ENCODE measurements at places on chromosomes 3 and 15.

- no peak for DNase-seq
Measured at GRCh38 chr3:147630921-147631415, 221.8 kb downstream of the ZIC1 start.

GRCh38 chr3:190485830-190486532 is 27.9 kb upstream of the IL1RAP start:
- DNase-seq, result no peak

DNA sequence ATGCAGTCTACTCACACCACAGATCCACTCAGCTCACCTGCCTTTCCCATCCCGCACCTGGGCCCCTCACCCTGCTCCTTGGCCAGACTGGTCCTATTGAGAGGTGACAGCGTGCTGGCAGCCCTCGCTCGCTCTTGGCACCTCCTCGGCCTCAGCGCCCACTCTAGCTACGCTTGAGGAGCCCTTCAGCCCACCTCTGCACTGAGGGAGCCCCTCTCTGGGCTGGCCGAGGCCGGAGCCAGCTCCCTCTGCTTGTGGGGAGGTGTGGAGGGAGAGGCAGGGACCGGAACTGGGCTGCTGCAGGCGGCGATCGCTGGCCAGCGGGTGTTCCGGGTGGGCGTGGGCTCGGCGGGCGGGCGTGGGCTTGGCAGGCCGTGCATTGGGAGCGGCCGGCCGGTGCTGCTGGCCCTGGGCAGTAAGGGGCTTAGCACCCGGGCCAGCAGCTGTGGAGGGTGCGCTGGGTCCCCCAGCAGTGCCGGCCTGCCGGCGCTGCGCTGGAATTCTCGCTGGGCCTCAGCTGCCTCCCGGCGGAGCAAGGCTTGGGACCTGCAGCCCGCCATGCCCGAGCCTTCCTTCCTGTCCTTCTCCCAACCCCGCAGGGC is 45.5 kb upstream of the USP3 start:
- no peak for DNase-seq

DNA sequence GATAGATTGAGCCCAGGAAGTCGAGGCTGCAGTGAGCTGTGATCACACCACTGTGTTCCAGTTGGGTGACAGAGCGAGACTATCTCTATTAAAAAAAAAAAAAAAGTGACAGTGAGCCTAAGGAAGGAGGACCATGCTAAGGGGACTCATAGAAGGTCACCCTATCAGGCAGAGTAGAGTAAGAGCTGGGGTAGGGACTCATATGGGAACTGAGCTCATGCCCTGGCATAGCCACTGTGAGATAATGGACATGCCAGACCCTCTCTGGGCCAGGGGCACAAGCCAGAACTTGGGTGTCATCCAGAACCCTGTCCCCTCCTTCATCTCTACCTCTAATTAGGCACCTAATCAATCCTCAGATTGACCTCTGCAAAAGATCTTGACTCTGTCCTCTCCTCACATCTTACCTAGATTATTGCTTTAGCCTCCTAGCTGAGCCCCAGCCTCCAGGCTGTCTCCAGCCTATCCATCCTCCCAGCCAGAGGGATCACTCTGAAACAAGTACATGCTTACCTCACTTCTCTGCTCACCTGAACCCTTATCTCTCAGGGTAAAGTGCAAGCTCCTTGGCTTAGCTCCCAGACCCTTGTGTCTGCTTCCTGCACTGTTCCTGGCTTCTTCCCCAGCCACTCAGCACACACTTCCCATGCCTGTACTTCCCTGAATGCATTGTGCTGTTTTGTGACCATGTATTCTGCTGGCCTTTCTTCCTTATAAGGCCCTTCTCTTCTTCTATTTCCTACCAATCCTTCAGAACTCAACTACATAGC is 76.4 kb downstream of the DAPK2 start:
- DNase-seq, result peak; percentile 49

DNA sequence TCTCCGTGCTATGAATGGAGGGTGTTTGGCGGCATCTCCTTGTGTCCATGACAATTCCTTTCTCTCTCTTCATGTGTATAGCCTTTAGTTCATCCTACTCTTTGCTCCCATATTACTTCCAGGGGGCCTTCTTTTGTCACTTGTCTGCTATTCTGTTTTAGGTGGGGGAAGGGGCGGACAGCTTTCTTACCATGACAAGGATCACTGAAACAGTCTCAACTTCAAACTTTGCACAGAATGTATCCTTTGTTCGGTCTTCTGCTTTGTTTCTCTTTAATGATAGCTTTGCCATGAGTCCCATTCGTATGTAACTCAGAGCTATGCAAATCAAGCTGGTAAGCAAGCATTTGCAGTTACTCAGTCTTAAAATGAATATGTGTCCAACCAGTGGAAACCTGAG is 294.2 kb downstream of the TIGIT start:
- no peak for DNase-seq

- no peak for DNase-seq
Measured at GRCh38 chr3:193594946-193595689, 2.1 kb downstream of the OPA1 start.

DNA sequence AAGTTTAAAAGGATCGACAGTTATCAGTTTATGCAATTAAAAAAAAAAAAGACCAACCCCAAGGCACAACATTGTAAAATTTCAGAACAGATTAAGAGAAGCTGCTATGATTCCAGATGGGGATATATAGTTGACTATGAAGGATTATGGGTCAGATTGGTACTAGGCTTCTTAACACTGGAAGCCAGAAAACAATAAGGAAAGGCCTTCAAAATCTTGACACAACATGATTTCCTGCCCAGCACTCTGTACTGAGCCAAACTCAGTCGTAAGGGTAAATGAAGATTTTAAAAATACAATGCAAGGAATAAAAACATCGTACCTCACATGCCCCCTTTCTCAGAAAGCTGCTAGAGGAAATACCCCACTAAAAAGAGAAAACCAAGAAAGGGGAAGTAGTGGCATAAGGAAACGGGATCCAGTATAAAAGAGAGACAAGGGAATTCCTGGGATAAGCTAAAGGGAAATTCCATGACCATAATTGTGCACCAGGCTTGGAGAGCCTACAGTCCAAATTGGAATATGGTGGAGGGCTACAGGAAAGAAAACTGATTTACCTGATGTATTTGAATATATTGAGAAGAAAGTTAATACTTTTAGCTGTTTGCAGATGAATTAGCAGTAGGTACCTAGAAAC is 27.9 kb downstream of the PIAS1 start:
- no peak for DNase-seq

GRCh38 chr3:139460529-139460928 is 15.8 kb downstream of the RBP2 start:
- DNase-seq, result no peak

DNA sequence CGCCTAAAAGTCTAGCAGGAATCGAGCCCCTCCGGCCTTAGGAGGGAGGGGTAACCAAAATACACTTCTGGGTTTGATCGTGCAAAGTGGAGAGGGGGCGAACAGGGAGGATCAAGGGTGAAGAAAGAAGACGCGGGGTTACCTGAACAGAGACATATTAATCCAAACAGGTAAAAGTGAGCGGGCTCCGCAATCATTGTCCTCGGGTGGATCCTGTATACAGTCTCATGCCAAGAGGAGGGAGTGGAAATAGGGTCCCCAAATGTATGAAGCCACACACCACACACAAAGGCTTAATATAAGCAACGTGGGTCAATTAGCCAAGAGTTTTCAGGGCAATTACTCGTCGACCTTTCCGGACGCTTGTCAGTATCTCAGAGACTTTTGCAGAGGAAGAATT is 749.5 kb downstream of the ROBO1 start:
- no peak for DNase-seq

GRCh38 chr3:108125153-108125543 is 34.3 kb upstream of the CD47 start:
- no peak for DNase-seq

GRCh38 chr3:115423170-115423569 is 200.1 kb upstream of the GAP43 start:
- DNase-seq, result no peak

DNA sequence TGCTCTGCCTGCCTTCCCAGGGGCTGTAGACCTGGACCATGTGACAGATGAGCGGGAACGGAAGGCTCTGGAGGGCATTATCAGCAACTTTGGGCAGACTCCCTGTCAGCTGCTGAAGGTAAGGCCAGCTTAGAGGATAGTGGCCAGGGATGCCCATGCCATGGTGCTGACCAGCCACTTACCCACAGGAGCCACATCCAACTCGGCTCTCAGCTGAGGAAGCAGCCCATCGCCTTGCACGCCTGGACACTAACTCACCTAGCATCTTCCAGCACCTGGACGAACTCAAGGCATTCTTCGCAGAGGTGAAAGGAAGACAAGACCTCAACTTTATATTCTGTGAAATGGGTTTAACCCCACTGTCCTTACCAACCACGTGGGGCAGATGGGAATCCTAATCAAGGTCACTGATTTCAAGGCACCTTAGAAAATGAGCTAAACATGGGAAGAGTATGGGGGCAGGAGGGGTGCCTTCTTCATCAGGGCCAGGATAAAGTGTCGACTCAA is 26.7 kb downstream of the NBEAL2 start:
- DNase-seq, result no peak

GRCh38 chr3:160931474-160931873 is 173.7 kb downstream of the B3GALNT1 start:
- DNase-seq, result no peak

GRCh38 chr3:97291901-97292300 is 472.7 kb upstream of the ARL6 start:
- DNase-seq, result no peak

GRCh38 chr3:58924578-58924977 is 125.2 kb downstream of the CFAP20DC start:
- no peak for DNase-seq

DNA sequence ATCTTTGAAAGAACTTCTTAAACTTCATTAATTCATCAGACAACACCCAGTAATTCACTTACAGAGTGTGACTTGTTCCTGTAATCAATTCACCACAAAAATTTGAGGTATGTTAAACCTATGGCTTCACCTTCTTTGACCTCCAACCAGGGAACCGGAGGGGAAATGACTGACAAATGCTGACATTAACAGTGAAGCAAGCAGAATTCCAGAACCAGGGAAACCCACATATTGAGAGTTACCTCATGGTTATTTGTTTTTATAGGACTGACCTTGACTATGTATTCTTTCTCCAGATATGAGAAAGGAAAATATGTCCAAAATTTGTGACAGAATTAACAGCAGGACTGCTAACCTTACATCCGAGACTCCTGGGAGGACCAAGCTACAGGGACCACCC is 2.7 kb downstream of the P3H2 start:
- no peak for DNase-seq

DNA sequence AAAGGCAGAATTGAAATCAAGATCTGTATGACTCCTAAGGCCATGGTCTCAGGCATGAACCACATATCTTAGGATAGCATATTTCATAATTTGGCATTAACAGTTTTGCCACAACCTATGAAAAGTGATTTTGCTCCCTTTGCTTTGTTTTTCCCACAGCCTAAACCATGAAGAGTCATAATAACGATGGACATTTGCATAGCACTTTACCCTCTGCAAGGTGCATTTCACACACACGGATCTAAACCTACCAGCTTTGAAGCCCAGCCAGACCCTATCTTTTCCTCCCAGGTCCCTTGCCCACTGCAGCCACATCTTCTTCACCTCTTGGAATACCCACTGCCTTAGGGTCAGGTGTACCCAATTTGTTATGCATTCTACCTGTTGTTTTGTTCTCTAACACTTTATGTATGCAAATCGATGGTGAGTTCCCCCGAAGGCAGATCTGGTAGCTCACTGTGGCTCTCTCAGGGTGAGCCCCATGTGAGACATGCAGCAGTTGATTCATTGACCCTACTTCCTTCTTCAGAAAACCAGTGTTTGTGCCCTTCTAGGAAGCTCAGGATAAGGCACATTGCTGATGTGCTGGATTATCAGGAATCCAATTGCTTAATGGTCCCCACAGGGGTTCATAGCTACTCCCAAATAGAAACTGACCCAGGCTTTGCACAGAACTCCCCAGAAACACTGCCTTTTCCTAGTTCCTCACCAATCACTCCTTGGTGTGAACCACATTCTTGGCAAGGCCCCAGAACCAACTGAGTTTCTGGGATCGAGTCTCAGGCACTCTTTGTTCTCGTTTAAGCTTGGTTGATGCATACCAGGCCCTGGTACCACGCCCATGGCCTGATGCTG is 8.7 kb downstream of the ARHGAP31 start:
- DNase-seq, result no peak

DNA sequence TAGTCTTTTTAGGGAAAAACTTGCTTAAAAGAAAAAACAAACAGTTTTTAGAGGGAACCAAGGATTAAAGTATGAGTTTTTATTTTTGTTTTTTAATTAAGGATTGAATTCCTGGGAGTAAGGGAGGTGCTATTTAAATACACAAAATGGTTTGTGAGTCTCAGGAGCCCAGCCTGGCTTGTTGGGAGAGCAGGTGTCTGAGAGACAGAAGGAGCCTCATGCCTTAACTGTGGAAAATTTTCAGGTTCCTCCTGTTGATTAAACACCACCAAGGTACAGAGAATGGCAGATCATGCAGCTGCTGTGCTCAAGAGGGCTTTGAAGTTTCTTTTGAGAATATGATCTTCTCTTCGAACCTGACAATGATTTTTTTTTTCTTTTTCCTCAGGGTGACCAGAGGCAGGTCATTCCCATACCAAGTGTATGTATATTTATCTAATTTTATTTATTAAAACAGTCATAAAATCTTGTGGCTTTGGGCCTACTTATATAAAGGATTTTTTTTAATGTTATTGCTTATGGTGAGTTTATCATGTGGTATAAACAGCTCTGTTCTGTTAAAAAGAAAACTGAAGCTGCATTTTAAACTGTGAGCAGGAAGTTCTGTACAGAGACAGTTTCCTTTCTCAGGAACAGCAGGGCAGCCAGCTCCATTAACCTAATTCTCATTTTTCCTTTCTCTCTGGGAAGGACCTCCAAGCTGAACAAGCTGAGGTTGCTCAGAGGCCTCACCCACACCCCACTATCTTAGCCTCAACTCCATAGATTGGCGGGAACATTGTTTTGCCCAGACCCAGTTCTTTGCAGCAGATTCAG is 33.7 kb upstream of the VILL start:
- DNase-seq, result no peak

- no peak for DNase-seq
Measured at GRCh38 chr3:138890555-138891187, 55.9 kb upstream of the PIK3CB start.

GRCh38 chr3:15755181-15755580 is 42.6 kb downstream of the ANKRD28 start:
- DNase-seq, result no peak
